ENCODE measurements at places on chromosomes 5 and 9. TPM values are rescaled to one million over a fixed set of nuclear protein-coding genes. Genes with fewer than 3 reads are reported as not detected.
A peak's percentile ranks its signal among the peaks of the same experiment; 100 is the strongest.

Gene PCDHAC2
- not detected for total RNA-seq

- no peak overlapping the region for H3K4me3 ChIP-seq
- peaks cover 24% of the 10 kb centered on the region for H3K4me1 ChIP-seq
- no peak for DNase-seq
These were observed 16.7 kb upstream of the HSPB3 start for GRCh38 chr5:54438620-54439389.

Gene FOXI1
- not detected for total RNA-seq

DNA sequence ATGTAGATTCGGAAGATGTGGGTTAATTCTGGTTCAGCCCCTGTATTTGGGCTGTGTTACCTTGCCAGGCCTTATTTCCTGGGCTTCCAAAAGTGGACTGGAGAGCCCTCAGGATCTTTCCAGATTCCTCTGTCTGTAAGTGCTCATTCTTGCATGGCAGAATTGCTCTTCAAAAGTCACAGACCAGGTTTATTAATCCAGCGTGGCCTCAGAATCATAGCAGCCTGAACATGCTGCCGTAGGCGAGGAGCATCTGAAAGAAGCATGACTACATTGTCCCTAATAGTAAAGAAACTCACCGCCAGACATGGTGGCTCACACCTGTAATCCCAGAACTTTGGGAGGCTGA, 307.8 kb downstream of the GADD45G start:
- H3K27me3 ChIP-seq, result no peaks in the 10 kb centered on the region
- no peak overlapping the region for H3K27ac ChIP-seq
- no peaks in the 10 kb centered on the region for H3K36me3 ChIP-seq
- no peak overlapping the region for H3K4me3 ChIP-seq
- H3K4me1 ChIP-seq, result no peaks in the 10 kb centered on the region
- no peak for DNase-seq

DNA sequence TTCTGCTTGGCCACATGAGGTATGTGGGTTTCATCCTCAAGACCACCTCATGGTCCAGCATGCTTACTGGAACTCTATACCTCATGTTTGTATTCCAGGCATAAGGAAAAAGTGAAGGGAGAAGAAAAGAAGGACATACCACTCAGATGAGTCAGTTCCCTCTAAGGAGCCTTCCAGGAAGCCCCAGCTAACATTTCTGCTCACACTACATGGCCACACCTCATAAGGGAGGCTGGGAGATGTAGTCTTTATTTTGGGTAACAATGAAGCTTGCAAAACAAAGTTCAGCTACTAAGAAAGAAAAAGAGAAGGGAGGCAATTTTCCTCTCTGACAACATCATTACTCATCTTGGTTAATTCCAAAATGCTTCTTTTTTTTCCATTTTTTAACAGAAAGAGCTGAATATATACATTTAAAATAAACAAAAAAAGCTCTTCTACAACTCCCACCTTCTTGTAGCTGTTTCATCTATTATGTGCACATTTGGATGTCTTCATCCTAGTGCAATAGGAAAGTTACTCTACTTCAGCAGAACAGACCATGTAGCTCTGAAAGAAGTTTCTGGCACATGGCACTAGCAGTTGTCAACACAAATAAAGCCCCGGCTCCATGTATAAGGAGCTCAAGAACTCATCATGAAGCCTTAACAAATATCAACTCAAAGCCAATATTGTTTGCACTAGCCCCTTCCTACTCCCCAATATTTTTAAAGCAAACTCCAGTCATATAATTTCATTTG, 123.6 kb upstream of the CCDC112 start:
- peaks cover 1% of the 10 kb centered on the region for H3K27me3 ChIP-seq
- peak overlapping the region; percentile 52 for H3K4me3 ChIP-seq
- H3K4me1 ChIP-seq, result peaks cover 63% of the 10 kb centered on the region
- no peaks in the 10 kb centered on the region for H3K36me3 ChIP-seq
- peak overlapping the region; percentile 81 for H3K27ac ChIP-seq

DNA sequence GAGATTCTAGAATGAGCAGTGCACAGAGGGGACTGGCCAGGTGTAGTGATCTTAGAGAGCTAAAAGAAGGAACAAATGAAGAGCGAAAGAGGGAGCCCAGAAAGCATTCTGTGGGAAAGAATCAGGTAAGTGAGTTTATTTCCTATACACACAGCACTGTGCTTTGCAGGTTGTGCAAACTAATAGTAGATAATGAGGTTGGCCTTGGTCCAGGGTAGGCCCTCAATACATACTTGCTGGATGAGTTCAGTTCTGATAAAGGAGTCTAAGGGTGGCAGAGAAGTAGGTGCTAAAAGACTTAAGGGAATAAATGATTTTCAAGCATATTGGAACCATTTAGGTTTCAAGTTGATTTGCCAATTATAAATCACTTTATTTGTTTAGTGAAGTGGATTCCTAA, 122.0 kb downstream of the NPR3 start:
- no peak overlapping the region for H3K4me3 ChIP-seq
- peaks cover 17% of the 10 kb centered on the region for H3K27me3 ChIP-seq
- no peak overlapping the region for H3K27ac ChIP-seq
- peaks cover 43% of the 10 kb centered on the region for H3K4me1 ChIP-seq

Gene NME5
- 0.84 TPM for total RNA-seq

- no peaks in the 10 kb centered on the region for H3K36me3 ChIP-seq
- H3K27me3 ChIP-seq, result peaks cover 7% of the 10 kb centered on the region
- no peak overlapping the region for H3K4me3 ChIP-seq
- DNase-seq, result no peak
These were observed 62.2 kb upstream of the SLC2A8 start for GRCh38 chr9:127334725-127335124.

GRCh38 chr9:87713278-87713987, 12.5 kb upstream of the CTSL start:
- H3K27ac ChIP-seq, result peak overlapping the region; percentile 94
- H3K27me3 ChIP-seq, result peaks cover 3% of the 10 kb centered on the region
- peaks cover 52% of the 10 kb centered on the region for H3K4me1 ChIP-seq
- H3K4me3 ChIP-seq, result peak overlapping the region; percentile 86
- H3K36me3 ChIP-seq, result no peaks in the 10 kb centered on the region

Gene GABRP
- not detected for total RNA-seq

DNA sequence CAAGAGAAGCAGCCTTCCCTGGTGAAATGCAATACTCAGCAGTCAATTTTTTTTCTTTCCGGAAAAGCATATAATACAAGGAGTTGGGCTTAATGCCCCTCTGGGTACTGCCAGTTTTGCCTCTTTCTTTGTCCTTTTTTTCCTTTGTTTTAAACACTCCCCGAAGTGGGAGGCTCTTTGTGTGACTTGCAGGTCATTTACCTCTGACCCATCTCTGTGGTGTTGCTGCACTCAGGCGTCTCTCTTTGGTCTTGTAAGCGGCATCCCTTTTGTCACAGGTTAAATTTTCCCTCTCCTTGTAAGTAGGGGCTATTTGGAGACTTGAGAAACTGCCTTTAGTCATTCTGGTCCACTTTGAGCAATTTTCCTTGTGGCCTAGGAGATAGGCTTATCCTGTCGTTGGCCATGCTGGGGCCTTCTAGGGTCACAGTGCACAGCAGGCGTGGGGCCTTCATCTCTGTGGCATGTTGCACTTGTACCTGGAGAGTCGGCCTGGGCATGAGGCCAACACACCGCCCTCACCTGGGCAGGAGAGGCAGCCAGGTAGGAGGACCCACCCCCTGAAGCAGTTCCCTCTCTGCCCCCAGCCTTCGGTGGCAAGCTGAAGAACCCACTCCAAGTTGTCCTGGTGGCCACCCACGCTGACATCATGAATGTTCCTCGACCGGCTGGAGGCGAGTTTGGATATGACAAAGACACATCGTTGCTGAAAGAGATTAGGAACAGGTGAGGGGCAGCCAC, 27.7 kb upstream of the CTSL start:
- H3K36me3 ChIP-seq, result no peaks in the 10 kb centered on the region
- DNase-seq, result no peak
- peaks cover 25% of the 10 kb centered on the region for H3K4me1 ChIP-seq

DNA sequence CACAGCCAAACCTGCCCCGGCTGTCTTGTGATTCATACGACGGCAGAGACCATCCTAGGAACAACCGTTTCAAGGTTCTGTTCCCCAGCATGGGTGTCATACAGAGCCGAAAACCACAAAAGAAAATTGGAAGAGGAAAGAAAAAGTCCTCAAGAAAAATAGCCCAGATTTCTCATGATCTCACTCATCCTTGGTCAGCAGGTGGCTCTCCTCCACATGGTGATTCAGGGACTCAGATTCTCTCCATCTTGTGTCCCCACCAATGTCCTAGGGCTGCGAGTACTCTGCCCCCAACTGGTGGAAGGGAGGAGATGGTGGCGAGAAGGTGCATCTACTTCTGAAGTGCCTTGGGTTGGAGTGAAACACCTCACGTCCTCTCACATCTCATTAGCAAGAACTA, 25.6 kb downstream of the PDZD2 start:
- H3K36me3 ChIP-seq, result no peaks in the 10 kb centered on the region
- H3K27me3 ChIP-seq, result peaks cover 10% of the 10 kb centered on the region
- DNase-seq, result peak; percentile 17
- 0 out of 2 replicates have a peak, but pooled peaks cover 5% of the 10 kb centered on the region for H3K4me1 ChIP-seq
- H3K27ac ChIP-seq, result no peak overlapping the region
- no peak overlapping the region for H3K4me3 ChIP-seq

Gene FBLL1
- not detected for total RNA-seq

Gene CDO1
- total RNA-seq, result not detected

DNA sequence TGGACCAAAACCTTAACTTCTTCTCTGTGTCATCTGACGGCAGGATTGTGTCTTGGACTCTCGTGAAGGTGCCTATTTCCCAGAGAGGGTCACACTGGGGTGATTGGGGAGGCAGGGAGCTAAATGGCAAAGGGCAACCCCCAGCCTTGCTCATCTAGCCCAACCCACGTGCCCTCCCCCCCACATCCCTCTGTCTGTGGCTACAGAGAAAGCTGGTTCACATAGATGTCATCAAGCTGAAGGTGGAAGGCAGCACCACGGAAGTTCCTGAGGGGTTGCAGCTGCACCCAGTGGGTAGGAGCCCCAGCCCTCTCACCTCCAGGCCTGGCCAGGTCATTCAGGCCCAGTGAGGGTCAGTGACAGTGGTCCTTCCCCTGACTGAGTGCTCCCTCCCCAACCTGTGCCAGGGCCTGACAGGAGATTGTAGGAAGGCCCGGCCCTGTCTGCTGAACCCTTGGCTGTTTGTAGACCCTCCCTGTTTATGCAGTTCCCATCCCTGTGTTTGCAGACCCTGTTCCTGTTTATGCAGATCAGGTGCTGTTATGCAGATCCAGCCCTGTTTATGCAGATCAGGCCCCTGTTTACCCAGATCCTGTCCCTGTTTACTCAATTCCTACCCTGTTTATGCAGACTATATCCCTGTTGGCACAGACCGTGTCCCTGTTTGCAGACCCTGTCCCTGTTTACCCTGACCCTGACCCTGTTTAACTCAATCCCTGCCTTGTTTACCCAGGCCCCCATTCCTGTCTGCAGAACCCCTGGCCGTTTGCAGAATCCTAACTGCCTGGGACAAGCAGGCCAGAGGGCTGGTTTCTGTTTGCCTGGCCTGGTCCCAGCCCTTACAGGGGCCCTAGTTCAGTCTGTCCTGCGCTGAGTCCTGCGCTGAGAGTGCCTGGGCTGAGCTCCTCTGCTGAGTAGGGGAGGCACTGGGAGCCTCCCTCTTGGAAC, 10.4 kb downstream of the ENHO start:
- peaks cover 49% of the 10 kb centered on the region for H3K27me3 ChIP-seq
- no peaks in the 10 kb centered on the region for H3K4me1 ChIP-seq
- H3K4me3 ChIP-seq, result no peak overlapping the region
- no peak overlapping the region for H3K27ac ChIP-seq
- DNase-seq, result no peak

GRCh38 chr5:83946516-83946915, 225.9 kb upstream of the HAPLN1 start:
- no peak for DNase-seq
- no peak overlapping the region for H3K27ac ChIP-seq
- no peaks in the 10 kb centered on the region for H3K36me3 ChIP-seq
- no peaks in the 10 kb centered on the region for H3K27me3 ChIP-seq

Gene FBP1
- not detected for total RNA-seq

GRCh38 chr5:658103-658502, 35.0 kb downstream of the TPPP start:
- no peaks in the 10 kb centered on the region for H3K27me3 ChIP-seq
- peaks cover 15% of the 10 kb centered on the region for H3K4me1 ChIP-seq

DNA sequence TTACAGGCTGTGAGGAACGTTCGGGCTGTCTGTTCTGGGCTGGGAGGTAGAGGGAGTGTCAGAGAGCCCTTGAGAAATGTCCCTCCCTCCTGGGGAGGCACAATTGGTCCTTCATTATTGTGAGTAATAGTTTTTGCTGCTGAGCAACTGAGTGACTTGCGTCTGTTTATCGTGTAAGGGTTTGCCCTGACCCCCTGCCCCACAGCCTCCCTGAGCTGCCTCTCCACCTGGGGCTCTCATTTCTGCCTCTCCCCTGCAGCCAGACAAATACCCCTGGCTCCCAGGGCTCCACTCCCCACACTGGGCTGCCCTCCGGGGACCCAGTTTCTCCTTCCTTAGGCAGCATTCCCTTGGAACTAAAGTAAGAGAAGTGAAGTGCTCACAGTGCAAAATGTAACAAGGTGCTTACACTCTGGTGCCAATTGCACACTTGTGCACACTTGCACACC, 174.9 kb upstream of the MVB12B start:
- H3K27ac ChIP-seq, result no peak overlapping the region
- peaks cover 28% of the 10 kb centered on the region for H3K27me3 ChIP-seq
- no peaks in the 10 kb centered on the region for H3K4me1 ChIP-seq
- DNase-seq, result no peak
- no peak overlapping the region for H3K4me3 ChIP-seq

- H3K4me3 ChIP-seq, result no peak overlapping the region
- no peak overlapping the region for H3K27ac ChIP-seq
- peaks cover 58% of the 10 kb centered on the region for H3K4me1 ChIP-seq
- 0 out of 2 replicates have a peak, but pooled peaks cover 5% of the 10 kb centered on the region for H3K36me3 ChIP-seq
- DNase-seq, result no peak
These were observed 45.5 kb downstream of the GALNT12 start for GRCh38 chr9:98852961-98853360.

DNA sequence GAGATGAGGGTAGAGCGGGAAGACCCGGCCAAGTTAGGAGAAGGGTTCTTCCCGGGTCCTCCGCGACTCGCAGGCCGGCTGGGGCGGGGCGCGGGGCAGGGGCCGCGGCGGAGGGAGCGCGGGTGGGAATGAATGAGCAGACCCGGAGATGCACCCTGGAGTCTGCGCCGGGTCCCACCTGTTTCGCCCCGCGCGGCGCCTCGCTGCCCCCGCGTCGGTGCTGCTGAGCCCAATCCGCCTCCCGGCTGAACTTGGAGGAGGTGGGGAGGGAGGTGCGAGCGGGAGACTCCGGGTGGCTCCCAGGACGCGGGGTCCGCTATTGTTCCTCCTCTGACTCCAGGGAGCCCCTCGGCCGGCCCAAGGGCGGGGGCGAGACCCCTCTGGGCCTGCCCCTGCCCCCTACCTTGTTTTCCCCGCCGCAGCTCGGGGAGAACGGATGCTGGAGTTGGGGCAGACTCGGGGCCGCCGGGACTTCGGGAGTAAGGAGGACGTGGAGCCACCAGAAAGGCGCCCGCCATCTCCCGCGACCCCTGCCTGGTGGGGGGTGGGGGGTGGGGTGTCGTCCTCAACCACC, 659 bp downstream of the RAI14 start:
- H3K27ac ChIP-seq, result peak overlapping the region; percentile 89
- peaks cover 74% of the 10 kb centered on the region for H3K4me1 ChIP-seq
- peaks cover 8% of the 10 kb centered on the region for H3K27me3 ChIP-seq
- no peak for DNase-seq
- peaks cover 23% of the 10 kb centered on the region for H3K36me3 ChIP-seq
- H3K4me3 ChIP-seq, result peak overlapping the region; percentile 93

- H3K4me3 ChIP-seq, result no peak overlapping the region
- no peaks in the 10 kb centered on the region for H3K36me3 ChIP-seq
- no peak for DNase-seq
- no peaks in the 10 kb centered on the region for H3K4me1 ChIP-seq
- no peak overlapping the region for H3K27ac ChIP-seq
- H3K27me3 ChIP-seq, result no peaks in the 10 kb centered on the region
These were observed 310.4 kb downstream of the GADD45G start for GRCh38 chr9:89915187-89915586.

GRCh38 chr5:151078490-151079262, 2.2 kb downstream of the TNIP1 start:
- H3K4me1 ChIP-seq, result peaks cover 65% of the 10 kb centered on the region
- peaks cover 25% of the 10 kb centered on the region for H3K36me3 ChIP-seq
- DNase-seq, result no peak
- H3K27me3 ChIP-seq, result no peaks in the 10 kb centered on the region
- H3K4me3 ChIP-seq, result peak overlapping the region; percentile 82
